ENCODE measurements at places on chromosomes 4 and X.

- DNase-seq = no peak
These were observed 833.6 kb upstream of the AGA start for GRCh38 chr4:178275671-178276360.

DNA sequence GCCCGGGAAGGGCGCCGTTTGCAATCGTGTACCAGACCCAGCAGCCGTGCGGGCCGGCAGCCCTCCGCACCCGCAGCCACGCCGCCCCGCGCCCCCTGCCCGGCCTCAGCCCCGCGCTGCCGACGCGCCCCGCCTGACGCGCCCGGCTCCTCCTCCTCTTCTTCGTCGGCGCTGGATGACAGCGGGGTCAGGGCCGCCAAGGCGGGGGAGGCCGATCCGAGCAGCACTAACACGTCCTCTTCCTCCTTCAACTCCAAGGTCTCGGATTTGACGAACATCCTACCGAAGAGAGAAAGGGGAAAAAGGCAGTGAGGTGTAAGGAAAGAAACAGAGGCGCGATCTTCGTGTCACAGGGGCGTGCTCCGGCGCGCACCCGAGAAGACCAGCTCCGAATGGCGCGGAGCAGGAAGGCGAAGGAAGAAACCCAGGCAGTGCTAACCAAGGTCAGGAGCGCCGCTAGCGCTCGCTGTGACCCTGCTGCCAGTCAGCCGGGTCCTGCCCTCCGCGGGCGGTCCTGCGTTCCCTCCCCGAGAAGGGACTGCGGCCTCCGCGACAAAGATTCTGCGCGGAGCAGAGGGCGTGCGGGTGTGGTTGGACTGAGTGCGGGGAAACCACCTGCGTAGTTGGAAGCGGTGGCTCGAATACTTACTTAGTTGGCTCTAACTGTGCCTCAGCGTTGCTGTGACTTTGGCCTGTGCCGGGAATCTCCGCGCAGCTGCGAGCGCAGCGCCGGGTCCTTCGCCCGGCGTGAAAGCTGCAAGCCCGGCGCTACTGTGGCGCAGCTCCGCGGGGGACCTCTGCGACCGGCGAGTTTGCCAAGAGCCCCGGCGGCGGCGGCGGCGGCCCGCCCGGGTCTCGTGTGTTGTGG, 548 bp downstream of the NEUROG2 start:
- peak; percentile 35 for DNase-seq

DNA sequence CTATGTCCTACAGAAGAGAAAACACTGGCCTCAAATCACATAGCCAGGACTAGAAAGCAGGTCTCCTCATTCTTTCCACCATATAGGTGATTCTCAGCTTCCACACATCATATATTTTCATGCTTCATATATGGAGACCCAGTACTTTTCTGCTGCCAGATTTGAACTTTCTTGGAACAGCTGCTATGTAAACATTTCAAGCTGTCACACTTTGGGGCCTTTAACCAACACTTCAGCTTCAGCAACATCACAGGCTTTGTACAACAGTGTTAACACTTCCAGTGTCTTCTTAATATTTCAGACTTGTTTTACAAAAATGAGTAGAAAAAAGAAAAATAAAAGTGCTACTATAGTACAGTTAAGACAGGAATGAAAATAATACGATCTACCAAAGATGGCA, 12.6 kb downstream of the SH3RF1 start:
- DNase-seq = no peak

DNA sequence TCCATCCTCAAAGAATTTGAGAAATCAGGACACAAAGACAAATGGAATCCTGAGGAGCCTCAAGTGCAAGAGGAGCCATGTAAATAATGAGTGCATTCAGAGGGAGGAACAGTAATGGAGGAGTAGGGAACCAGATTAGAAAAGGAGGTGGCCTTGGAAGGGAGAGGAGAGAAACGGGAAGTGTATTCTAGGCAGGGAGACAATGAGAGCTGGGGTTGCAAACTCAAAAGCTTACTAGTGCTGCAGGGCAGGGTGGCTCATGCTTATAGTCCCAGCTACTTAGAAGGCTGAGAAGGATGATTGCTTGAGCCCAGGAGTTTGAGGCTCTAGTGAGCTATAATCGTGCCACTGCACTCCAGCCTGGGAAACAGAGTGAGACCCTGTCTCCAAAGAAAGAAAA, 113.2 kb upstream of the LSM6 start:
- DNase-seq = peak; percentile 40

DNA sequence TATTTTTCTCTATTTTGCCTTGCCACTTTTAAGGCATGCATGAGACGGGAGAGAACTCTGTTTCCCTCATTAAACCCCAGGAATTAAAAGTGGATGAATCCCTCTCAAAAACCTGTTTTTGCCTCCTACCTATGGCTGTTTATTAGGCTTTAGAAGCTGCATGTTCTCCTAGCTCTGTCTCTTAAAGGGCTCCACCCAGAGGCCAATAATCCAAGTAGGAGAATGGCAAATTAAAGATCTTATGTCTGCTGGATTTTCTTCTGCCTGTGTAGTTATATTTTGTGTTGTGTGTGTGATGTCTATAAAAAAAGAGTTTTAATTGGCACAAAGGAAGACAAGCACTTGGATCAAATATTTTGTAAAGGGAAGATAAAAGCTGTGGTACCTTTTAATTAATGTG, 32.4 kb downstream of the MAGEC1 start:
- no peak for DNase-seq

DNA sequence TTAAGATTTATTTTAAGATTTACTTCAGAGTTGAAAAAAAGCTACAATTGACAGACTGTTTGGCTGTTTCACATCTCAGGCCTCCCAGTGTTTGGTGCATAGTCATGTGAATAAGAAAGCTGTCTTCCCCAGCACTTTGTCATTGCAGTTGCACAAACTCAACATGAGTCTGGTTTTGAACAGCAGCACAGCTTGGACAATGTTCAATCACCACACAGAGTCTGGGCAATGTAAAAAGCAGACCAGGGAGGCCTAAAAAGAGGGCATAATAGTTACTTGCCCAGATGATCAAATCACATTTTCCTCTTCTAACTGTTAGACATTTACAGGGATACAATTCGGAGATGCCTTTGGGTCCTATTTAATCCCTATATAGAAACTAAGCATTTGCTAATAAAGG, 1055.0 kb downstream of the RPA4 start:
- DNase-seq = no peak

DNA sequence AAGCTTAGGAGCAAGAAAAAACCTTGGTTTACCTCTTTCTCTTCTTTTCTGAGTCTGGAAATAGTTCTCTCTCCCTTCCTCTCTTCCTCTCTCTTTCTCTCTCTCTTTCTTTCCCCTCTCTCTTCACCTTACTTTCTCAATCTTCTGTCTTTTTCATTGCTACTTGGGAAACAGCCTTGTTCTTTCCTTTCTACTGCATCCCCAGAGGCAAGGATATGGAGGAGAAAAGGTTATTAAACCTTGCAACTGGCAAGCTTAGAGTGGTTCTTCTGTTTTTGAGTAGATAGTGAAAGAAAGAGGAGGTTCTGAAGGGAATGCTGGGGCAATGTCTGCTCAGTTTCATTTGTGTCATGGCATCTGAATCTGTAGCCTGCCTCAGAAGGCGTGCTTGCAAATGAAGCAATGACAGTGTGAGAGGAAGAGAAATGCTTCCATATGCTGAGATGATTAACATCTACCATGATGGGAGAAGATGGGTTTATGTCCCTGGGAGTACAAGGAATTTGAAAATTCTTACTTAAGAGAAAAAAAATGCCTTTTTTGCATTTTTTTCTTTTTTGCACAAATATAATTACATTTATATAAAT, 190.6 kb downstream of the CEP135 start:
- no peak for DNase-seq

- no peak for DNase-seq
These were observed 548 bp upstream of the MAML3 start for GRCh38 chr4:140154572-140154891.

DNA sequence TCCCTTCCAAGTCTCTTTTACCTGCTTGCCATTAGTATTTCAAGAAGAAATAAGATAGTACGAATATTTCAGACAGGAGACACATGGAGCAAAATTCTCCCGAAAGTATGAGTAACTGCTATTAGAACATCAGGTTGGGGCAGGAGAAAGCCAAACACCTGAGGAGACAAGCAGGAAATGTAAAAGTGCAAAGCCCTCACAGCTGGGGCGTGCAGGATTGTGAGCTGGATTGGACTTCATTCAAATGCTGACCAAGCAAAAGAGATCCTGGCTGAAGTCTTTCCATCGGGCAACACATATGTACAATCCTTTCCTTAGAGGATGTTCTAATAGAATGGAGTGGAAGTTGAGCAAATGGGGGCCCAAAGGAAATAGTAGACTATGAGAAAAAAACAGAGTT, 76.8 kb downstream of the DTHD1 start:
- no peak for DNase-seq

DNA sequence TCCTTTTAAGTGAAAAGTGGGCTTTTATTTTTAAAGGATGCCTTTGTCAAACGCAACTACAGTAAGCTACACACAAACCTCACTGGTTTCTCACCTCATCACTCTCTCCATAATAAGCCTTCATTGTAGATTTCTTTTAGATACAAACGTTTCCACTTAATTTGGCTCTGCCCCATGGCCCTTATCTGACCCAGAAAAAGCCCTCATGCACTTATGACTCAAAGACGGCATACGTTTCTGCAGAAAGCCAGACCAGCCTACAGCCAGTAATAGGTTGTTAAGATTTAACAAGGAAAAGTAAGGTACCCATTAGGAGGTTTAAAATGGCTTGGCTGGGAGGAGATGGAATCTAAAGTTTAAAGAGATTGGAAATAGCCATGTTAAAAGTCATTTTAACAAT, 914.6 kb upstream of the INTU start:
- no peak for DNase-seq

DNA sequence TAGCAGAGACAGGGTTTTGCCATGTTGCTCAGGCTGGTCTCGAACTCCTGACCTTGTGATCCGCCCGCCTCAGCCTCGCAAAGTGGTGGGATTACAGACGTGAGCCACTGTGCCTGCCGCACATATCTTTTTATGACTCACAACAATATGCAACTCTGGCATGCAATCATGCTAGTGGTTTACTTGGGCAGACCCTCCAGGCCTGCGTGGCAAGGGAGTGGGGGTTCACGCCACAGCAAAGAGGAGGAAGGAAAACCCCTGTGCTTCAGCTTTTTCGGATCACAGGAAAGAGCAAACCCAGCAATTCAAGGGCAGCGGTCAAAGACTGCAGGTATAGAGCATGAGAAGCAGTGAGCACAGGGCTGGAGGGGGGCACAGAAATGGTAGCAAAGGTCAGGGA, 48.3 kb upstream of the CD99 start:
- no peak for DNase-seq

DNA sequence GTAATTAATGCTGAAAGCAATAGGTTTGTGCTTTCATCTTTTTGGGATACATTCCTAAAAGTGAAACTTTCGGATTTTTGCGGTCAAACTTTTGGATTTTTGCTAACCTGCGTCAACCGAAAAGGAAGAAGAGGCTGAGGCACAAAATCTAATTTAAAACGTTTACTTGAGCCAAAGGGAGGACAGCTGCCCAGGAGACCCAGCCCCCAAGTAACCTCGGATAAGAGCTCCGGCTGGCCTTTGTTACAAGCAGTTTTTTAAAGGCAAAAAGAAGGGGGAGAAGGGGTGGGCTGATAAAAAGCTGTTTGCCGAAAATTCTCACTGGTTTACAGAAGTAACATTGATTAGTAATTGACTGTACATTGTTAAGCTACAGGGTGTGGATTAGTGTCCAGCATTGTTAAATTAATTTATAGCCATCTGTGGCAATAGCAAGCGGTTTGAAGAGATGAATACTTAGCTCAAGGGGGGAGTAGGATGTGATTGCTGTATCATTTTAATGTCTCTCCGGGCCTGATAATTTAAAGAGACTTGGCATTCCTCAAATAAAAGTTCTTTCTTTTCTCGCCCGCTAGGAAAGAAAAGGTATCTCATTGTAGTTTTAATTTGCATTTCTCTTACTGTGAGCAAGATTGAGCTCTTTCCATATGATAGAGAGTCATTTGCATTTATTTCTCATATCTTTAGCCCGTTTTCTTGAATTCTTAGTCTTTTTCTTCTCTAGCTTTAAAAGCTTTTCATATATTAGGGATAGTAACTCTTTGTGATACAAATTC, 59.1 kb upstream of the USP9X start:
- DNase-seq = no peak

DNA sequence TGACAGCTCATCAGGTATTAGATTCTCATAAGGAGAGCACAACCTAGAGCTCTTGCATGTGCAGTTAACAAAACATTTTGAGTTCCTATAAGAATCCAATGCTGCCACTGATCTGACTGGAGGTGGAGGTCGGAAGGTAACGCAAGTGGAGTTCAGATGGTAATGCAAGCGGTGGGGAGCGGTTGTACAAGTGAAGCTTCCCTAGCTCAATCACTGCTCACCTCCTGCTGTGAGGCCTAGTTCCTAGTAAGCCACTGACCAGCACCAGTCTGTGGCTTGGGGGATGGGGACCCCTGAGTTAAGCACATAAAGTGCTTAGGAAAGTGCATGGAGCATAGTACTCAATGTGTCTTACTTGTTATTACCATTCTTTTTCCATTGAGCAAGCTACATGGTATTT, 983.2 kb upstream of the IGFBP7 start:
- no peak for DNase-seq

DNA sequence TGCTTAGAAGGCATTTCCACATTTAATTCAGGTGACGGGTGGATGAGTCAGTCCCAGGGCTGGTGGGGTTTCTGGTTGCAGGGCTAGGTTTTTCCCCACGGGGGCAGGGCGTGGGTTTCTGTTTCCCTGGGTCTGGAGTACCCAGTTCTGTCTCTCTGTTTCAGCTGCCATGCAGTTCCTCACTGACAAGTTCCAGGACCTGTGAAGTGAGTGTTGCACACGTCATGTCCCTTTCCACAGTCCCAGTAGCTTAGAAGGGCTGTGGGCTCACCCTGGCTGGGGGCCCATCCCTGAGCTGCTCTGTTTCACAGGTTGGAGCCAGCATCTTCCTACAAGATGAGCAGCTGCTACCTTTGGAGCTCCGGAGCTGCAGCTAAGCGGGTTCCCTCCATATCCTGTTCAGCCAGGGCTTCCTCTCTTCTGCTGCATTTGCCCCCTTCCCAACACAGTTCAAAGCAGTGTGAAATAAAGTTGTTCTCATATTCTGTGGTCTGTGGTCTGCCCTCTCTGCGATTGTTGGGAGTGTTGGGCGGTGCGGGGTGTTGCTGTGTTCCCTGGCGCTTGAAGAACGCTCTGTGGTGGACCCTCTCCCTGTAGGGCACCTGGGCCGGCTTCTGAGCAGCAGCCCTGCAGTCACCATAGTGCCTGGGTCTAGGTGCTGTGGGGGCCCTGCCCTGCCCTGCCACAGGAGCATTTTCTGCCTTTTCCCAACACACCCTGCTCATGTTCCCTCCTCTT, 3.9 kb downstream of the LOC101059915 start:
- DNase-seq = no peak

All from OCI-LY7 (cell line).